Esophagus squamous epithelium (tissue), 5 donors: ENCODE measurements at places on chromosomes 2 and 18. TPM values are rescaled to one million over a fixed set of nuclear protein-coding genes. Genes with fewer than 3 reads are reported as not detected.

Gene PGAP1
- total RNA-seq, result 8.5 TPM

Gene ACTG2
- 809 TPM for total RNA-seq

Gene EML6
- 1.2 TPM for total RNA-seq

Gene REG1A
- not detected for total RNA-seq

Gene UGT1A4
- total RNA-seq, result 2.9 TPM

Gene ZNF396
- 0.11 TPM for total RNA-seq

Gene C1GALT1C1L
- total RNA-seq, result not detected

Gene C2orf74
- 8.7 TPM for total RNA-seq

Gene CAPN14
- total RNA-seq, result 316 TPM

Gene PLGLB1
- total RNA-seq, result 4.9 TPM

Gene GNLY
- total RNA-seq, result 0.76 TPM

Gene RAD51AP2
- total RNA-seq, result 0.19 TPM

Gene CFAP210
- not detected for total RNA-seq

Gene MALL
- total RNA-seq, result 534 TPM

Gene GALNT13
- total RNA-seq, result 0.04 TPM

Gene SERPINB7
- 1.6 TPM for total RNA-seq

Gene DYTN
- not detected for total RNA-seq

Gene ELOA2
- total RNA-seq, result not detected

Gene CIB4
- not detected for total RNA-seq
